ENCODE measurements at places on chromosomes 13 and 19.

- DNase-seq: peak; percentile 51
Measured at GRCh38 chr13:24215732-24216131, 55.2 kb downstream of the SPATA13 start.

- DNase-seq: no peak
Measured at GRCh38 chr13:68535329-68535728, 1305.2 kb upstream of the PCDH9 start.

GRCh38 chr13:76600081-76600480 lies 286.1 kb downstream of the KCTD12 start:
- DNase-seq: peak; percentile 22

DNA sequence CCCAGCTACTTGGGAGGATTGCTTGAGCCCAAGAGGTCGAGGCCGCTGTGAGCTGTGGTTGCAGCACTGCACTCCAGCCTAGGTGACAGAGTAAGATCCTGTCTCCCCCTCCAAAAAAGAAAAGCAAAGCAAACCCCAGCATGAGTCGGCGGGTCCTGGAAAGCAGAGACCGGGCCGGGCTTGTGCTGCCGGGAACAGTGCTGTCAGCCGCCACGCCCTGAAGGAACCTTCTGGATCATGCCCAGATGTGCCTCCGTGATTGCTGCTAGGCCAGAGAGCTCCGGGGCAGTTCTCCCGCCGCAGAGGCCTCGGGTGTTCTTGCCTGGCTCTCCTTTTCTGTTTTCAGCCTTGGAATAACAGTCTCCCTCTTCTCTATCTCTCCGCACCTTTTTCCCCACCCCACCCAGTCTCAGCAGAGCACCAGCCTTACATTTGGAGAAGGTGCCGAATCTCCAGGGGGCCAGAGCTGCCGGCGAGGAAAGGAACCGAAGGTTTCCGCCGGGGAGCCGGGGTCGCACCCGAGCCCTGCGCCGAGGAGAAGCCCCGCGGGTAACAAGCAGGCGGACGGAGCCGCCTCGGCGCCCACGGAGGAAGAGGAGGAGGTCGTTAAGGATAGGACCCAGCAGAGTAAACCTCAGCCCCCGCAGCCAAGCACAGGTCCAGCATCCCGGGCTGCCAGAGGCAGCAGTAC lies 181.9 kb downstream of the STK24 start:
- DNase-seq: no peak

DNA sequence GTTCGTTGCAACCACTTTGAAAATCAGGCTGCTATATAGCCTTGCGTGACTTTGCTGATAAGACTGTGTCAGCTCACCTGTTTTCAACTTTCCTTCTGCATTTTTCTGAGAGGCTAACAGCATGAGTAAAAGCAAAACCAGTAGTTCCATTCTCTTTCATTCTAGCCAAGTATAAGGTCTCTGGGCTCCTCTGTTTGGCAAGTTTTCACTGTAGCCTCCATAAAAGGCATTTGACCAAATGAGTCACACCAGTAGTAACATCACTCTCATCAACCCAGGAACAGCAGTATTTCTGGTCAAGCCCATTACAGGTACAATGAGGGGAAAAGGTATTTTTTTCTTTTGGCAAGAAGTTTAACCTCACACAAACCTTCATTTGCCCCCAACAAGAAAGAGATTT lies 1149.8 kb upstream of the MIR17HG start:
- no peak for DNase-seq

DNA sequence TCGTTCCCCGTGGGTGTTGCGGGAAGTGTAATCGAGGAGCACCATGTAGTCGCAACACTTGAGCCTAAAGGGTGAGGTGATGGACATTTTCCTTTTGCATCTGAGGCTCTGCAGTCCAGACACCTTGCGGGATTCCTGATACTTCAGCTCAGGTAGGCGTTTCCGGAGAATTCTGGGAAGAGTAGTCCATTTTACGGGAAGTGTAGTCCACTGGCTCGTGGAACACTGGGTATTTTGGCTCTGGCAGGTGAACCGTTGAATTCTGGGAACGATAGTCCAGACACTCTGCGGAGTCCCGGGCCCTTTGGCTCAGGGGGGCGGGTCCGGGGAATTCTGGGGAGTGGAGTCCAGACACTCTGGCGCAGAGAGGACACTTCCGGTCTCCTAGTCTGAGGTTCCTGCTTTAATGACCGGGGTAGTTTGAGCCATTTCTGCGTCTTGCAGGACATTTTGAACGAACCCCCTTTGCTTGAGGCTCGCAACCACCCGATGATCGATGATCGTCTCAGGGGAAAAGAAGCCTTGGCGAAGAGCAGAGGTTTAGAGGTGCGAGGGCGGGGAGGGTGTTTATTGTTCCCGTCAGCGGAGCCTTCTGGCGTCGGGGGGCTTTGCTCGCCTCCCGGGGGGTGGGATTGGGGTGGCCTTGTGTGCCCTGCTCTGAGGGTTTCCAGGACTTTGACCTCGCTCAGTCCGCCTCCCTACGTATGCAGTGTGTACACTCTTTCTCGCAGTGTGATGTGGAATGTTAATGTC lies at the start of gene ZNF223:
TSS of gene ZNF223 (plus strand) at position 387 of the 753 bp plus-strand sequence. CDS start 3,141 bp downstream, outside the sequence.
- peak; percentile 66 for DNase-seq

GRCh38 chr19:44628793-44629192 lies 14.9 kb upstream of the PVR start:
- DNase-seq: no peak

GRCh38 chr19:12884926-12885748 lies 1.9 kb downstream of the KLF1 start:
- DNase-seq: no peak

DNA sequence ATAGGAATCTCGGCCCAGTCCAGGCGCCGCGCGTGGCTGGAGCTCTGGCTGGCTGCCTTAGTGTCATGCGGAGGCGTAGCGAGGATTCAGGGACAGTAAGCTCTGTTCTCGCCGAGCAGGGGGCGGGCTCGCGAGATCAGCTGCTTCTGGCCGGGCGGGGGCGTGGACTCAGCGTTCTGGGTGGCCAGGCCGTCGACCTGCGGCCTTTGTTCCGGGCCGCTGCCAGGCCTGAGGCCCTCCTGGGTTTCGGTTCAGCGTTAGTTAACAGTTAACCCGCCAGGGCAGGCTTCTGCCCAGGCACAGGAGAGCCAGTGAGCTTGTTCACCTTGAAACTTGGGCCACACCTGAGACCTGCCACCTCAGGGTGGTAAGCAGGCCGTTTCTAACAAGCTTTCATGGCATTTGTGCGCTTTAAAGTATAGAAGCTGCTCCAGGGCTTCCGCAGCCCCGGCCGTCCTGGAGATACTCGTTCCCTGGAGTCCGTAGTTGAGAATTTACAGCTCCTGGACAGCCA lies 332.2 kb upstream of the SGCG start:
- no peak for DNase-seq

DNA sequence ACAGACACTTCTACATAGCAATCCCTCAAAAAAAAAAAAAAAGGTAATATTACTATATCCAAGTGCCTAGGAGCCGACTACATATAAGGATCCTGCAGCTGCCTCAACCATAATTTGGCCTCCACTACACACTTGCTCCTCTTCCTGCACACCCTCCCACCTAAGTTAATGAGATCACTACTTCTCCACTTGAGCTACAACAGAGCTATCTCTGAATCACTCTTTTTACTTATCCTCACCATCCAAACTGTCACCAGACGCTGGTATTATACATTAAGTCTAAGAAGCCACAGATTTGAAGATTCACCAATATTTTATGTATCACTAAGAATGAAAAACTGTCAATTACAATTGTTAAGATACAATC lies 8.3 kb downstream of the OBI1 start:
- DNase-seq: no peak

DNA sequence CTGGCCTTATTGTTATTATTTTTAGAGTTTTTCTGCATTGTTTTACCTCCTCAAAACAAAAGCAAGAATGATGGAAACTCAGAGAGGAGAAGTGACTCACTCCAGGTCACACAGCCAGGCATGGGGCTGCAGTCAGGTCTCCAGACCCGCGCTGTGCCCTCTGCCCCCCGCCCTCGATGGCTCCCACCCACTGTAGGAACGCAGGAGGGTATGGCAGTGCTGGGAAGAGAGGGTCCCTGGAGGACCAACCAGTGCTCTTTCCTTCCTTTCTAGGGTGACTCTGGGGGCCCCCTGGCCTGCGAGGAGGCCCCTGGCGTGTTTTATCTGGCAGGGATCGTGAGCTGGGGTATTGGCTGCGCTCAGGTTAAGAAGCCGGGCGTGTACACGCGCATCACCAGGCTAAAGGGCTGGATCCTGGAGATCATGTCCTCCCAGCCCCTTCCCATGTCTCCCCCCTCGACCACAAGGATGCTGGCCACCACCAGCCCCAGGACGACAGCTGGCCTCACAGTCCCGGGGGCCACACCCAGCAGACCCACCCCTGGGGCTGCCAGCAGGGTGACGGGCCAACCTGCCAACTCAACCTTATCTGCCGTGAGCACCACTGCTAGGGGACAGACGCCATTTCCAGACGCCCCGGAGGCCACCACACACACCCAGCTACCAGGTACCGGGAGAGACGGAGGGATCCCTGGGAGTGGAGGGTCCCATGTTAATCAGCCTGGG lies 5.6 kb downstream of the TIMM13 start:
- no peak for DNase-seq

GRCh38 chr13:90177512-90177911 lies 1170.0 kb upstream of the MIR17HG start:
- no peak for DNase-seq

- no peak for DNase-seq
Measured at GRCh38 chr19:14363183-14364097, 17.8 kb upstream of the ADGRE5 start.

- no peak for DNase-seq
Measured at GRCh38 chr13:21310220-21310619, 133.8 kb downstream of the MRPL57 start.

GRCh38 chr19:56142087-56142787 lies 1.1 kb downstream of the ZNF444 start:
- no peak for DNase-seq

GRCh38 chr19:10642473-10643171 lies 11.5 kb upstream of the ILF3 start:
- DNase-seq: no peak

- DNase-seq: peak; percentile 1
Measured at GRCh38 chr13:43232873-43233265, 209.5 kb downstream of the DNAJC15 start.

DNA sequence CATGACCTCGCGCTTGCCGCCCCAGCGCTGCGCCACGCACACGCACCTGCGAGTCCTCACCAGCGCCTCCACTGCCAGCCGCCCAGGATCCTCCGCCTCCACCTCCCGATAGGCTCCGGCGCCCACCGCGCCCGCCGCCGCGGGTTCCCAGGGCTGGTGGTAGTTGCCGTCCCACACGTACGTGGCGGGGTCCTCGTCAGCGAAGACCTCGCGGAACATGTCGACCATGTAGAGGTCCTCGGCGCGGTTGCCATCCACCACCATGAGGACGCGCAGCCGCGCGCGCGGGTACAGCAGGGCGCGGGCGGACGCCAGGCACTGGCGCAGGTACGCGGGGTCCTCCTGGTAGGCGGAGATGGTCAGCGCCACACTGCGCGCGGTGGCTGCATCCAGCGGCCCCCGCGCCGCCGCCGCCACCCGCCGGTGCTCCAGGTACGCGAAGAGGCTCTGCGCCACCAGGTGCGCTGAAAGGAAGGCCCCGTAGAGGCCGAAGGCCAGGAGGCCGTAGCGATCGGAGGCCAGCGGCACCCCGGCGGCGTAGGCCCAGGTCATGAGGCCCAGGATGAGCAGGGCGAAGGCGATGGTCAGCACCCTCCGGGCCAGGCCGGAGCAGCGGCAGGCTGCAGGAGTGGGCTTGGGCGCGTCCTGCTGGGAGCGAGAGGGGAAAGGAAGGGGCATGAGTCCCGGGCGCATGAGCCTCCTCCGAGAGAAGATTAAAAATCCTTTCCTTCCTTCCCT lies 4.4 kb downstream of the HAS1 start:
- no peak for DNase-seq

DNA sequence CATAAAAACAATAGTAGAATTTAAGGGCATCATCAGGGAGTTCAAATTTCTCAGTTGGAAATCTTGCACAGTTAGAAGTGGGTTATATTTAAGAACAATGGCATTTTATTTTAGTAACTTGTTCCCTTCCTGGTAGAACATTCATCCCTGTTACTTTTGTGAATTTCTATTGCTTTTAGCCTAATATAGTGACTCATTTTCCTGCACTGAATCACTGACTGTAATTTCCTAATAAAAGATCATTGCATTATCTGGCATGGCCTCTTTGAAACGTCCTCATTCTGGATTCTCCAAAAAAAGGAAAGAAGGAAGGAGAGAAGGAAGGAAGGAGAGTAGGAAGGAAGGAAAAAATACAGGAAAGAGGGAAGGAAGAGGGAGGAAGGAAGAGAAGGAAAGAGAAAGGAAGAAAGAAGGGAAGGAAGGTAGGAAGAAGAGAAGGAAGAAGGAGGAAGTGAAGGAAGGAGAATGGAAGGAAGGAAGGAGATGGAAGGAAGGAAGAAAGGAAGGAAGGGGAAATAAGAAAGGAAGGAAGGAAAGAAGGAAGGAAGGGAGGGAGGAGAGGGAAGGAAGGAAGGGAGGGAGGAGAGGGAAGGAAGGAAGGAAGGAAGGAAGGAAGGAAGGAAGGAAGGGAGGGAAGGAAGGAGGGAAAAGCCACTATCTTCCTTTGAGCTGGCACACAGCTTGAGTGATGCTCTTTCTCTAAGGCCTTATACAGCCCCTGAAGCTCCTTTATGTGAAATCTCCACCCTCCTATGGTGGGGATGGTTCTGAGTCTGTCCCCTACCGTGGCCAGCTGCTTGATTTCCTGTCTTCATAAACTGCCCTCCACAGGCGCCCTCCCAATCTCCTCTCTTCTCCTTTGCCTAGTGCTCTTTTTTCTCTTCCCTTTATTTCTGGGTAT lies 29.8 kb upstream of the TM9SF2 start:
- peak; percentile 11 for DNase-seq

- DNase-seq: no peak
Measured at GRCh38 chr13:73599232-73600128, 534.7 kb downstream of the KLF12 start.

DNA sequence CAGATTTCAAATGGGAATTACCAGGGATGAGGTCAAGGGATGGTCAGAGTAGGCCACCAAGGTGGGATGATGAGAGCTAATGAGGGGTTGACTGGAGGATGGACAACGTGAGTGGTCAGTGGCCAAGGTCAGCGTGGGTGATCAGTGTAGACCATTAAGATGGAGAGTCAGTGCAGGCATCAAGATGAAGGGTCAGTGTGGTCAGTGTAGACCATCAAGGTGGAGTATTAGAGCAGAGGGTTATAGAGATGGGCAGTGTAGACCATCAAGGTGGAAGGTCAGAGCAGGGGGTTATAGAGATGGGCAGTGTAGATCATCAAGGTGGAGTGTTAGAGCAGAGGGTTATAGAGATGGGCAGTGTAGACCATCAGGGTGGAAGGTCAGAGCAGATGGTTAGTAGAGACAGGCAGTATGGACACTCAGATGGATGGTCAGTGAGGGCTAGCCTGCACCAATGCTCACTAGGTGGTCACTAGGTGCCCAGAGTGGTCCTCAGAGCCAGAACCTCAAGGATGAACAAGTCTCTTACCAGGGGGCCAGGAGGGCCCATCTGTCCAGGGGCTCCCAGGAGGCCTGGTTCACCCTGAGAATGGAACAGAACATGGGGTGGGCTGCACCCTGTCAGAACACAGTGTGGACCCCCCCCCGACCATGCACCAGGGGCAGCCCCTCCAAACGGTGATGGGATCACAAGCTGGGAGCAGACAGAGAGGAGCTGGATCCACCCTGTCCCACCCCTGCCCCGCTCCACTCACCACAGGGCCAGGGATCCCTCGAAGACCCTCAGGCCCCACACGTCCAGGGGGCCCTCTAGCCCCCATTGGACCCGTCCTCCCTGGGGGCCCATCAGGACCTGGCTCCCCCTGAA lies 32.7 kb upstream of the OLFM2 start:
- no peak for DNase-seq

GRCh38 chr13:104954210-104954609 lies 1581.3 kb downstream of the EFNB2 start:
- no peak for DNase-seq

Measured in pulmonary artery endothelial cell (primary cell).